ENCODE measurements at places on chromosomes 1 and 21. TPM values are rescaled to one million over a fixed set of nuclear protein-coding genes. Genes with fewer than 3 reads are reported as not detected.

DNA sequence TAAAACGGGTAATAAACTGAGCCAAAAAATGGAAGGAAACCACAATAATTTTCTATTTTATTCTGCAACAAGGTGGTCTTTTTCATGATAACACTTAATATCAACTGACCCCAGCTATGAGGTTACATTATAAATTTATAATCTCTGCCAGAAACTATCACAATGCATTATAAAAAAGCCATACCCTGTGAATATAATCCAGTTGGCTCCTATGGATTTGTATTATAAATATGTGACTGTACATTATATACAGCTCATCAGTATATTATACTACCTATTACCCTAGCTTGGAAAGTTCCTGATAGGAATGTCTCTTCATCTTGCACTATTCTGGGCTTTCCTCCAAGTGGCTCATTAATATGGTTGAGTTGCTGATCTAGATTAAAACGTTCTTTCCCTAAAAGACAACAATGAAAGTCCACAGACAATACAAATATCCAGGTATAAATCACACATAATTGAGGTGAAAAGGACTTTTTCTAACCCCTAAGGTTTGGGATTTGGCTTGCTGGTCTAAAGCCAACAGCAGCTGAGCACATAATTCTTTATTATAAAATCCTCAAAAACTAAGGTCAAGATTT lies 487.7 kb downstream of the TTLL7 start:
- H3K36me3 ChIP-seq, result no peaks in the 10 kb centered on the region
- no peak overlapping the region for H3K4me3 ChIP-seq
- no peaks in the 10 kb centered on the region for H3K27me3 ChIP-seq

- peaks cover 19% of the 10 kb centered on the region for H3K4me1 ChIP-seq
- no peaks in the 10 kb centered on the region for H3K36me3 ChIP-seq
- no peak overlapping the region for H3K27ac ChIP-seq
- no peak overlapping the region for H3K4me3 ChIP-seq
These were observed 19.2 kb upstream of the CLSTN1 start for GRCh38 chr1:9842781-9843575.

DNA sequence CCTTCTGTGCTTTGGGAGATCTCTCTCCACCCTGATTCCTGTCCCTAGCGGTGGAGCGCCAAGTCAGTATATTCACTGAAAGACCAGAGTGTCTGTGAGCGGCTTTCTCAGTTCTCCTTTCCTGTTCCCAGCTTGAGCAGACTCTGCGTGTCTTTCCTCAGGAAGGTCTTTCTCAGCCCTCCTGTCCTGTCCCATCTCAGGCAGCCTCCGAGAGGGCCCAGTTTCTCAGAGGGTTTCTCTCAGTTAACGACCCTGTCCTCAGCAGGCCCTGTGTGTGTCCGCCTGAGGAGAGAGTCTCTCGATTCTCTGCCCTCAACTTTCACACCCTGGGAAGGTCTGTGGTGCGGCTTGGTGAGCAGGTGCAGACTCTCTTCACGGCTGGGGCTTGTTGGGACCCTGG lies 34.0 kb upstream of the CHIT1 start:
- H3K4me3 ChIP-seq, result no peak overlapping the region
- peaks cover 10% of the 10 kb centered on the region for H3K4me1 ChIP-seq
- H3K36me3 ChIP-seq, result no peaks in the 10 kb centered on the region
- H3K27me3 ChIP-seq, result peaks cover 36% of the 10 kb centered on the region

The AVPR1B gene
- 0.87 TPM for total RNA-seq

DNA sequence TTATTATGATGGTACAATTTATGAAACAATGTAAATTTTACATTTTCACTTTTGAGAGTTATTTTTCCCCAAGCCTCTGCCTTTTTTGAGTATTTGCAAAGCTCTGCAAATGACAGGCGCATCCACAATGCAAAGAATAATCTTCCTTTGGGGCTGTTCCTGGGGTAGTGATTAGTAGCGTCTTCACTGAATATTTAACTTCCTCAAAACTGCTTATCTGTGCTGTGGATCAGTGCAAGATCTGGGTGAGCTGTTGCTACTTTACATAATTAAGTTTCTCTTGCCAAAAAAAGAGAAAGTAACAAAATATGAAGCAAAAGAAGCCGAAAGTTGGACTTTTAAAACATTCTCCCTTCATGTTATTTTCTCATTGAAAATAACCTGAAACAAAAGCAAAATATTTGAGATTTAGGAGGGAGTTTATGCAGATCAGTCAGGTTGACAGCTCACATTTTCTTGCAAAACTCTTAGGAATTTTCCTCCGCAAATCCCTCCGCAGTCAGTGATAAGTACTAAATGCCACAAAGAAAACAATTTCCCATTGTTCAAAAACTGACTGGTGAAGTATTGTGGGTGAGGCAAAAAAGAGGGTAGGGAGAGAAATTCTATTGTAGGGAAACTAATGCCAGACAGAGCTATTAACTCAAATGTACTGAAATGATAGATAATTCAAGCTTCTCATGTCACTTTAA lies 276.4 kb upstream of the B3GALT2 start:
- no peaks in the 10 kb centered on the region for H3K36me3 ChIP-seq
- no peaks in the 10 kb centered on the region for H3K27me3 ChIP-seq
- DNase-seq, result no peak
- peaks cover 10% of the 10 kb centered on the region for H3K4me1 ChIP-seq
- H3K27ac ChIP-seq, result no peak overlapping the region
- no peak overlapping the region for H3K4me3 ChIP-seq

DNA sequence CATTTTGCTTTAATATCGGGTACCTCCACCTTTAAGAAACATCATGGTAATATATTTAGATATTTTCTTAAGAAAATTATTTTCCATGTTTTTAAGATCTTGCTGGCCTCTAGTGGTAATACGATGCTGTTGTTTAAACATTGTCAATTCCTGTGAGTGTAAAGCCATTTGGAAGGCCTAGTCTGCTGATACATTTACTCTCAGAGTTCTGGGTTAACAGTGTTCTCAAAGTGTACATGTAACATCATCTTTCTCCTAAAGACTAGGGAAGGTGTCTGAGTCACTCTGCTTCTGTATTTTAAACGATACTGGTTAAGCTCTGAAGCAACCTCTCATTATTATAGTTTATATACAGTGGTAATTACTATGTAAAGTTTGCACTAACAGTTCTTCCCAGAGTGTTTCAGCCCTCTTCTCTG lies 189.1 kb downstream of the RASAL2 start:
- no peak for DNase-seq
- H3K4me1 ChIP-seq, result peaks cover 27% of the 10 kb centered on the region
- H3K27ac ChIP-seq, result no peak overlapping the region
- H3K4me3 ChIP-seq, result no peak overlapping the region
- peaks cover 11% of the 10 kb centered on the region for H3K36me3 ChIP-seq
